Smooth muscle cell of the pulmonary artery (primary cell): ENCODE measurements at places on chromosomes 12 and 14. TPM values are rescaled to one million over a fixed set of nuclear protein-coding genes. Genes with fewer than 3 reads are reported as not detected.

The SRP54 gene
- 55.2 and 75.4 TPM in 2 replicates for total RNA-seq

The SLC39A5 gene
- total RNA-seq = 0.20 and 0.40 TPM in 2 replicates

The HCAR2 gene
- not detected in 2 replicates for total RNA-seq

The MMP17 gene
- 2.6 and 7.8 TPM in 2 replicates for total RNA-seq

The PGF gene
- total RNA-seq = 9.7 and 27.8 TPM in 2 replicates
